Glomerular endothelial cell (primary cell): ENCODE measurements at places on chromosomes 7 and 10. TPM values are rescaled to one million over a fixed set of nuclear protein-coding genes. Genes with fewer than 3 reads are reported as not detected.

DNA sequence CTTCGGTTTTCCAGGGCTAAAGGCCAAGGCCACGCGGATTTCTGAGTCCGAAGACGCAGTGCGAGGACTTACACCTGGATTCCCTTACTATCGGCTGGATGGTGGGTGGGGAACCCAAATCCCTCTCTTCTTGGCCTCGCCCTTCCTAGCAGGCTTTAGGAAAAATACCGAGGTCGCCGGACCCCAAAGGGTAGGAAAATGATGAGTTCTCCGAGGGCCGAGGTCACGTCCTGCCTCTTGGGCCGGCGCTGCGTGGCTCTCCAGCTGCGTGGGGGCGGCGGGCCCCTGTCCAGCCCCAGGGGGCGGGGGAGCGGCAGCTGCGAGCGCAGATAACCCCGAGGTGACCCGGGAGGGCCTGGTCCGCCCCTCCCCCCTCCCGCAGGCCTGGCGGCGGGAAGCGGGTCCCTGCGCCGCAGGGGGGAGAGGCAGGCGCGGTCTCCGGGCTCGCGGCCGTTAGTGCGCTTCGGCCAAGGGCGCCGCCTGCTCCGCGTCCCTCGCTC, 805 bp upstream of the HMX3 start:
- DNase-seq = no peak

GRCh38 chr10:34319197-34319846, 495.8 kb downstream of the PARD3 start:
- DNase-seq = no peak

GRCh38 chr10:14328881-14329672, 1.6 kb downstream of the FRMD4A start:
- no peak for DNase-seq

GRCh38 chr10:11469575-11470391, 141.7 kb downstream of the USP6NL start:
- DNase-seq = no peak

DNA sequence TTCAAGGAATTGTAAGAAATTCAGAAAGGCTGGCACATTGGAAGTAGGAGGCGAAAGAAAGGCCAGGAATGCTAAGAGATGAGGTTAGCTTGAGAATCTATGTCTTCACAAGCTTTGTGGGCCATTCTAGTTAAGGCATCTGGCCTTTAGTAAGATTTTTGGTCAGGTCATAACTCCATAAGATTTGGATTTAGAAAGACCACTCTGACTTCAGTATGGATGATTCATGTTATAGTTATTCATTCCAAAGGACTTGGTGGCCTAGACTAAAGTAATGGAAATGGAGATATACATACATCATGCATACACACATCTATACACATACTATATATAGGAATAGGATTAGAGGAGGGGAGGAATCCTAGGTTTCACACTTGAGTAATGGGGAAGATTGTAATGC, 77.5 kb downstream of the SEPTIN7 start:
- no peak for DNase-seq

ZNF487 gene
- total RNA-seq = 2.0 and 3.3 TPM in 2 replicates

- no peak for DNase-seq
These were observed 435 bp upstream of the PWWP2B start for GRCh38 chr10:132396494-132397035.

DNA sequence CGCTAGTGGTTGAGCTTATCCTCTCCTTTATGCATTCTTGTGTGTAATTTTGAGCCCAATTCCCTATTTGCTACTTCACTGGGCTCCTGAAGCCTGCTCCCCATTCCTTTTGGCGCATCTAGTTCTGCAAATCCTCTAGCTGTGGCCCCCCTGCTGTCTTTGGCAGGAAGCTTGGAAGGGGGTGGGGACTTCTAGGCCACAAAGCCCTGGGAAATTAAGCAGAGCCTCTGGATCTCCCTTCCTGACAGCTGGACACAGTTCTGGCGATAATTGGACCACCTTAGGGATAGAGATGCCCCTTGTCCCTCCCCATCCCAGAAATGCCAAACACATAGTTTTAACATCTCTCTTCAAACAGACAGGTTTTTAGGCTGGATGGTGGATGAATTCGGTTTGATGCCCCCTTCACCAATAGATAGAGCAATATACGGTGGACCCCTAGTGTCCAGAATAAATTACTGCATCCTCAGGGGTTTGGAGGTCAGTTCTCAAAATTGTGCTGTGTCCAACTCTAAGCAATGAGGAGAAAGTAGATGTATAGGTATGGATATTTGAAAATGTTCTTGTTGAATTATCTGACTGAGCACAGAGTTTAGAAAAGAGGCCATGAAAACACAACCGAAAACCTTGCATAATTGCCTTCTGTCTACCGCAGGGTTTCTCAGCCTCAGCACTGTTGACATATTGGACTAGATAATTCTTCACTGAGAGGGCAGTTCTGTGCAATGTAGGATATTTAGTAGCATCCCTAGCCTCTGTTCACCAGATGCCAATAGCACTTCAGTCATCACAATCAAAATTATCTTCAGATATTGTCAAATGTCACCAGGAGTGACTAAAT, 75.5 kb downstream of the PAPSS2 start:
- no peak for DNase-seq

GRCh38 chr7:7768977-7769709, 50.7 kb upstream of the RPA3 start:
- DNase-seq = no peak

- no peak for DNase-seq
These were observed 2.5 kb upstream of the CLDN4 start for GRCh38 chr7:73828107-73828803.

- no peak for DNase-seq
These were observed 18.4 kb upstream of the GPR146 start for GRCh38 chr7:1025743-1026581.

DNA sequence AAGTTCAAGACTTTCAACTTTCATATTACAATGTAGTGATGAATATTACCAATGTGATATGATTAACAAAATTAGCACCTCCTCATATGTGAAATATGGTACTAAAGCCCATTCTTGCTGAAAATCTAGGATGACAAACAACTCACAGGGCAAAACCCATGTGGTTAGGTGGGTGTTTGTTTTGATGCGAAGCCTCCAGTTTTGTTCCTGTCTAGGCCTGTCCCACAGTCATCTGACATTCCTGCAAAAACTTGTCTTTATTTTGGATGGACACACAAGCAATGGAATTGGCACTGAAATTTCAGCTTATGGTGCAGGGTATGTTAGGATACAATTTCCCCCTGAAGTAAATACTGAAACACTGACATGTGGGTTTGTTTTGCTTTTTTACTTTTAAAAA, 95.3 kb downstream of the PARD3 start:
- no peak for DNase-seq

- DNase-seq = no peak
These were observed 12.7 kb upstream of the ABCC2 start for GRCh38 chr10:99769706-99770105.

DNA sequence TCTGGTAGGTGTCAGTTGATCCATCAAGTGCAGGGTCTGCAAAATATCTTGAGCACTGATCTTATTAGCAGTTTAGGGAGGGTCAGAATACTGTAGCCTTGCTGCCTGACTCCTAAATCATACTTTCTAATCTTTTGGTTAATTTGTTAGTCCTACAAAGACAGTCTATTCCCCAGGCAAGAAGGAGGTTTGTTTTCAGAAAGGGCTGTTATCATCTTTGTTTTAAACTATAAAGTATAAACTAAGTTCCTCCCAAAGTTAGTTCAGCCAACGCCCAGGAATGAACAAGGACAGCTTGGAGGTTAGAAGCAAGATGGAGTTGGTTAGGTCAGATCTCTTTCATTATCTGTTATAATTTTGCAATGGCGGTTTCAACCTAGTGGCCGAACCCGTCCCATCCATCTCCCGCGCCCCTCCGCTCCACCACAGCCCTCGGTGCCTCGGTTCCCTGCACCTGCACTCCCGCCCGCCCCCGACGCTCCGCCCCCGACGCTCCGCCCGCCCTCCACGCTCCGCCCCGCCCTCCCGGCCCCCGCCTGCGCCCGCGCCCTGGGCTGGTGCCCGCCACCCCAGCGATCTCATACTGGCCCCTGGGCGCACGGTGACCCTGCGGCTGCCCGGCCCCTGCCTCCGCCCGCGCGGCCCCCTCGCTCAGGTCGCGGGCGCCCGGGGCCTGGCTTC, at the start of gene ADCK2:
TSS of gene ADCK2 (plus strand) at position 564 of the 681 bp plus-strand sequence. CDS start 386 bp downstream, outside the sequence.
- DNase-seq = no peak

DCLRE1C gene
- 6.9 and 8.8 TPM in 2 replicates for total RNA-seq

DNA sequence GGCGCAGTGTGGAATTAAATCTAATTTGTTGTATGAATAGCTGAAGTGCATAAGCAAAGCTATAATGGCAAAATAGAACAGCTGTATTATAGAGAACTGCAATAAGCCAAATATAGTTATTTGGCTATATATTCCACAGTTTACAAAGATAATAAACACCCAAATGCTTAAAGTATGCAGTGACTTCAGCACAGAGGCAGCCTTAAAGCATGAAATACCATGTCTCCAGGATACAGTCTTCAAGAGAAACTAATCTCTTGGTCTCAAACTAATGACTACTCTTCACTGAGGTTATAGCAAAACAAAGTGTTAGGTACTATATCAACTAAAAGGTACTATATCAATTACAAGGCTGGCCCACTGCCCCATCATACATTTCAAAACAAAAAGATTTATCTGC, 48.0 kb downstream of the NT5C2 start:
- DNase-seq = no peak

EBLN1 gene
- total RNA-seq = not detected in 2 replicates

- no peak for DNase-seq
These were observed 50.8 kb downstream of the RHOBTB1 start for GRCh38 chr10:60893231-60893630.

DNA sequence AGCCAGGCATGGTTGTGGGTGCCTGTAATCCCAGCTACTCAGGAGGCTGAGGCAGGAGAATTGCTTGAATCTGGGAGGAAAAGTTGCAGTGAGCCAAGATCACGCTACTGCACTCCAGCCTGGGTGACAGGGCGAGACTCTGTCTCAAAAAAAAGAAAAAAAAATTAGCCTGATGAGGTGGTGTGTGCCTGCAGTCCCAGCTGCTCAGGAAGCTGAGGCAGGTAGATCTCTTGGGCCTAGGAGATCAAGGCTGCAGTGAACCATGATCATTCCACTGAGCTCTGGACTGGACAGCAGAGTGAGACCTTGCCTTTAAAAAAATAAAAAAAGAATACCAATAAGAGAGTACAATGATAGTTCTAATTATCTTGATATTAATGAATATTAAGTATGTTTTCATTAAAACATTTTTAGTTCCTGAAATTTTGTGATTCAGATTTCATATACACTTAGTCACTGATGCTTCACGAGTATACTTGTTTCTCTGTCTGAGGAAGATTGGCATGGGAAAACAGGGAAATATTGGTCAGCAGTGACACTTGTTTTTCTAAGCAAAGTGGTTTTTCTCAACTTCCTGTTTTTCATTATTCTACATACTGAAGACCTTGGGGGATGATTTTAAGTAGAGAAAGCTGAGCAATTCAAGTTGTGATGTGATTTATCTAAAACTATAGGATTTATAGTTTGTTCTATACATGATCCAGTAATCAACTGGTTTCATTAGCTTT, 76.8 kb downstream of the ADK start:
- peak; percentile 85 for DNase-seq

TRIL gene
- 0.48 and 1.2 TPM in 2 replicates for total RNA-seq

TMEM184A gene
- 0.64 and 0.68 TPM in 2 replicates for total RNA-seq

DNA sequence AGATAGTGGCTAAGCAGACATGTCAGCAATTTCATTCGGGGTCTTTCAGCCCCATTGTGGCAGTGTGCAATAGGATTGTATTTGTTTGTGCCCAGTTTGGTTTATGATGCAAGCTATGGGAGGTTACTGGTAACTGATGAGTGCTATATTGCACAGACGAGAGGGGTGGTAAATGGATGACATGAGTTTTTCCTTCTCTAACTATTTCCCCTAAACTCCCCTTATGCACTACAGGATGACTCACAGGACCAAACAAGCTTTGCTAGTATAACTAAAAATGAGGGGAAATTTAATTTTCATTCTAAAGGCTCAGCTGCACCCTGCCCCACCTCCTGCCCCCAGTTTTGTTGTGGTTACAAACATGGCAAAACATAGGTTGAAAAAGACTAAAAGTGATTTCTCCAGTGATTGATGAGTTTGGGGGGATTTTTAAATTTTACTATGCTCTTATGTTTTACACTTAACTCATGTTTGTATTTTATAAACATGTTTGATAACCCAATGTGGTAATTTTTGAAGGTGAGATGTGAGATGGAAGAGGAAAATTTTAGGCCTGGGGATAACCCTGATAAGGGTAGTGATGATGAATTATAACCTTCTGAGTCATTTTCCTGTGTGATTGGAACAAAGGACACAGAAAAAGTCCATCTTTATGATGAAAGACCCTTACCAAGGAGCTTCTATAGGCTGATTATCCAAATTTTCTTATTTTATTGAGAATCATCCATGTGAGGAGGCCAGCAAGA, 60.8 kb upstream of the NAMPT start:
- DNase-seq = no peak

CUBN gene
- 1.9 and 2.1 TPM in 2 replicates for total RNA-seq

GRCh38 chr7:26409661-26410547, 118.2 kb downstream of the SNX10 start:
- no peak for DNase-seq

VWDE gene
- 0.35 TPM in 1 of 2 replicates, not detected in the other for total RNA-seq

GRCh38 chr7:98165827-98166667, 45.2 kb upstream of the BHLHA15 start:
- DNase-seq = no peak

- no peak for DNase-seq
These were observed 34.8 kb downstream of the SEMA3E start for GRCh38 chr7:83614112-83614511.

- DNase-seq = no peak
These were observed 789 bp downstream of the PDGFA start for GRCh38 chr7:518630-519483.
